T-helper 17 cell (primary cell): ENCODE measurements at places on chromosomes 6 and 20. TPM values are rescaled to one million over a fixed set of nuclear protein-coding genes. Genes with fewer than 3 reads are reported as not detected.

GRCh38 chr6:13766201-13766634, 48.1 kb downstream of the MCUR1 start:
- H3K27ac ChIP-seq: peak overlapping the region; percentile 75
- no peaks in the 10 kb centered on the region for H3K27me3 ChIP-seq
- no peak overlapping the region for H3K4me3 ChIP-seq
- no peaks in the 10 kb centered on the region for H3K36me3 ChIP-seq
- DNase-seq: no peak
- H3K4me1 ChIP-seq: peaks cover 33% of the 10 kb centered on the region

- no peak overlapping the region for H3K4me3 ChIP-seq
- H3K27me3 ChIP-seq: peaks cover 17% of the 10 kb centered on the region
These were observed 4.5 kb upstream of the CITED2 start for GRCh38 chr6:139378882-139379341.

GRCh38 chr6:107714104-107714503, 110.0 kb downstream of the SCML4 start:
- H3K36me3 ChIP-seq: peaks cover 6% of the 10 kb centered on the region
- H3K27ac ChIP-seq: peak overlapping the region; percentile 83
- H3K4me1 ChIP-seq: peaks cover 49% of the 10 kb centered on the region
- no peaks in the 10 kb centered on the region for H3K27me3 ChIP-seq
- no peak for DNase-seq

GRCh38 chr6:32056254-32056653, 18.0 kb downstream of the CYP21A2 start:
- no peak overlapping the region for H3K27ac ChIP-seq
- H3K36me3 ChIP-seq: peaks cover 4% of the 10 kb centered on the region
- no peak overlapping the region for H3K4me3 ChIP-seq
- no peak for DNase-seq

GRCh38 chr6:30881392-30882203, 2.7 kb upstream of the DDR1 start:
- H3K4me1 ChIP-seq: peaks cover 38% of the 10 kb centered on the region
- H3K4me3 ChIP-seq: peak overlapping the region; percentile 41
- H3K27me3 ChIP-seq: peaks cover 6% of the 10 kb centered on the region
- H3K36me3 ChIP-seq: peaks cover 2% of the 10 kb centered on the region
- H3K27ac ChIP-seq: no peak overlapping the region

DNA sequence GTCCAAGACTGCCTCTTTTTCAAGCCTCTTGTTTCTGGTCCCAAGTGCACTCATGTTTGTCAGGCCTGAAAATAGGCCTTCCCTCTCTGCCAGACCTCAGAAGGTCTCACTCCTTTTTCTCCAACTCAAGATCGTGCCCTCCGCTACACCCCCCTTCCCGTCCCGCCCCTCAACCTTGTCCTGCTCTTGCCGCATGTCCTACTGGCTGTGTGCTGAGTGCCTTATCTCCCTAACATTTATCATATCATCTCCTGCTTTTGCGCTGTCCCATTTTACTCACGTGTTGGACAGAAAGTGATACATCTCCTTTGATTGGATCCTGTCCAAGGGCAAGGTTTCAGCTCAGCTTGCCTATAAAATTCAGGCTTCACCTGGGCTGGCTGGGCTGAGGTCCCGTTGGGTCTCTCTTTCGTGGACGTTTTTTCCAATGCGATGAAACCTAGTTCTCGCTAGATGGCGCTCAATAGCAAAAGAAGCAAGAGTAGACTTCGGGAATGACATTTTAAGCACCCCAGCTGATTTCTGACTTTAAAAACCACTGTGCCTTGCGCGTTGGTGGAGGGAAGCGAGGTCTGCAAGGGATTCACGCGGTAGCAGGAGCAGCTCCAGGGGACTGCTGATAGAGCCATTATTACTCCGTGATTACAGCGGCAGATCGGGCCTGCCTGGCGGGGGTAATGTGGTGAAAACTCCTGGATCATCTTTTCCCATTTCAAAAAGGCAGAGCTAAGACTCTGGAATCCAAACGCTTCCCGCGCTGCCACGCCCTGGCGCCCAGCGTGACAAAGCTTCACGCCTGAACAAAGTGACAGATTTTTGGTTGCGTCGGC, 137.6 kb downstream of the IMPG1 start:
- peaks cover 37% of the 10 kb centered on the region for H3K27me3 ChIP-seq
- no peak for DNase-seq
- H3K4me3 ChIP-seq: peak overlapping the region; percentile 84
- peak overlapping the region; percentile 66 for H3K27ac ChIP-seq

DNA sequence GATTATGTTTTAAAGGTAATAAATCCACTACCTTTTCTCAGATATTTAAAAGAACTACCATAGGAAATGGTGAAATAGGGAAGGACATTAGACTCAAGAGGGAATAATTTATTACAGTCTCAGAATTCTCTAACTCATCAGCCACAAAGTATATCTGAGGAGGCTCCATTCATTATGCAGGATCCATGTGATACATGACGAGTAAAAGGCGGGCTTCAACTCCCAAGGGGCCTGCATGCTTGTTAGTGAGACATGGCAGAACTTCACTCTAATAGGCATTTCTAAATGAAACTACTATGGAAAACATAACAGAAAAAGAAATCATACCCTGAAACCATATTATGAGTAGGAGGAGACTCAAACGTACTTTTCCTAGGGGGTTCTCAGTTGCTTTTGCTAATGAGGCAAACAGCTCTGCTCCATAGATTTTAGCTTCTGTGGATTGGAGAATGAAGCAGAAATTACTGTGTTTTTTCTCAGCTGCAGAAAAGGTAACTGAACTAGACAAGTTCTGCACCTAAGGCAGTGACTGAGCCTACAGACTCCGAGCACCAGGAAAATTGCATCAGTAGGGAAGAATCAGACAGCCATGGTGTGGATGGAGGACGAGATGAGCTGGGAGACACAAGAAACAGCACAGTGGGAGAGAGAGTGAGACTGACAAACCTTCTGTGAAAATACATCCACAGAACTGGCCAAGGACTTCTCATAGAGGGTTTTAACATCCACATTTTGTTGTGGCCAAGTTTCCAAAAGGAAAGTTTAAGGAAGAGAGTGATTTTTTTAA, 254.6 kb upstream of the PRDM1 start:
- H3K4me3 ChIP-seq: no peak overlapping the region
- peaks cover 2% of the 10 kb centered on the region for H3K4me1 ChIP-seq
- H3K36me3 ChIP-seq: no peaks in the 10 kb centered on the region
- no peaks in the 10 kb centered on the region for H3K27me3 ChIP-seq

DNA sequence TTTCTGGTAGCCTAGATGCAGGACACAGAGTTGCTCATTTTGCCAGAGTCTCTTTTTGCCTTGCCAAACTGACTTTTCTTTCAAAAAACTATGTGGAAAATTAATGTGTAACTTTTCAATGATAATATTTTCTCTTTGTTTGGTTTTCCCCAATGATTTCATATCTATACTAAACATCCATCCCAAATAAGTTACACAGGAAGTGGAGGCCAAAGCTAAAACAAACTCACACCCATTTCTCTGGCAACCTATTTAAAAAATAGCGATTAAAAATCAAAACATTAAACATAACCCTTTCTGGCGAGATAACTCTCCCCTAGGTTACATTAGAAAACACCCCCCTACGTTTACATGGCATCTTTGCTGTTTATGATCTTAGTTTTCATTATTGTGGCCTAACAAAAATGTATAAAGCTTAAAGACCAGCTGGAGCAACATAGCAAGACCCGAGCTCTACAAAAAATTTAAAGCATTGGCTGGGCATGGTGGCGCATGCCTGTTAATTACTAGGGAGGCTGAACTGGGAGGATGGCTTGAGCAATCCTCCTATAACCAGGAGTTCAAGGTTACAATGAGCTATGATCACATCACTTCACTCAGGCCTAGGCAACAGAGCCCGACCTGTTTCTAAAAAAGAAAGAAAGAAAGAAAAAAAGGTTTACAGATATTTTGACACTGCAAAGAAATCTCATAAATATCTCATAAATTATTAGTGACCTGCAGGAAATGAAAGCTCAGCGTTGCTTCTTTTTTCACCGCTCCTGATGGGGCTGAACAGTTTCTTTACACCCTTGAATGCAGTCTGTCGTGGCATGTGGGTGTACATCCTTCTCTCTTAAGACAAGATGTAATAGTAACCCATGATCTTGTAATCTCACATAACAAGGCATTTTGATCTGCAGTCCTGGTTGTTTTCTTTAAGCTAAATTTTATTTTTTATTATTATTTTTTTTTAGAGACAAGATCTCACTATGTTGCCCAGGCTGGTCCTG, 32.8 kb upstream of the CEP85L start:
- H3K4me1 ChIP-seq: peaks cover 50% of the 10 kb centered on the region
- DNase-seq: no peak
- peak overlapping the region; percentile 68 for H3K27ac ChIP-seq
- H3K4me3 ChIP-seq: peak overlapping the region; percentile 62
- H3K27me3 ChIP-seq: no peaks in the 10 kb centered on the region
- H3K36me3 ChIP-seq: peaks cover 2% of the 10 kb centered on the region

GRCh38 chr20:61896058-61896961, 169.4 kb downstream of the TAF4 start:
- H3K27ac ChIP-seq: no peak overlapping the region
- H3K4me1 ChIP-seq: no peaks in the 10 kb centered on the region
- H3K36me3 ChIP-seq: no peaks in the 10 kb centered on the region
- DNase-seq: no peak
- peaks cover 7% of the 10 kb centered on the region for H3K27me3 ChIP-seq

DNA sequence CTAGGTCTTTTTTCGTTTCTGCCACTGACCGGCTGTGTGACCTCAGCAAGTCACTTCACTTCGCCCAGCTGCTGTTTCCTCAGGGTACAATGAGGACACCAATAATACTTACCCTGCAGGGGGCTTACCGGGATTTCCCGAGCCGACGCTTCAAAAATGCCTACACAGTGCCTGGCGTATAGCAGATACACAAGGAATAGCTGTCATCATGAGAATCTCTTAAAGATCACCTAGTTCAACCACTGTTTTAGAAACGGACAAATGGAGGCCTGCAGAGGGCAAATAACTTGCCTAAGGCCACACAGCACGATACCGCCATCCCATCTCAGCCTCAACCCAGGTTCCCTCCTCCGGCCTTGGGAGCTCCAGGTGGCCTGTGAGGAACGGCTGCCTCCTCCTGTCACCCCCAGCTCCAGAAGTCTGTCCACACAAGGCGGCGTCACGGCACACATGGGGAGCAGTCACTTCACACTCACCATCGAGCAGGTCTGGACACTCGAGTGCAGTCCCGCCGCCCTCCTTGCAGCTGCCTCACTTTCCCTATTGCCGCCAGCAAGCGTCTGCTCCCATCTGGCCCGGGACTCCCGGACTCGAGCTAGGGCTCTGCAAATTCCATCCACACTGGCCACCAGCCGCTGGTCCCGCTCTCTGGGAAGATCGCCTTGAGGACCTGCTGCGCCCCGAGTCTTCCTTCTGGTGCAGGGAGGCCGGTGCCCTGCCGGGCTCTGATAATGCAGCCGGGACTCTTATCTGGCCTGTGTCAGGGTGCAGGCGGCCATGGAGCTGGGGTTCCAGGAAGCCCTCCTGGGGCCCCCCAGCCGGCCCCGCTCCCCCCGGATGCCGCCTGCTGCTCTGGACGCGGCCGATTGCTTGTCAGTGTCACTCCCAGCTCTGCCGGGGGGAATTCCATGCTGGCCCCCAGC, at the start of gene RIPOR3:
RIPOR3 (minus strand) TSS at position 893 of the 923 bp plus-strand sequence; CDS start at position 479, 414 bp downstream.
- DNase-seq: no peak
- peaks cover 4% of the 10 kb centered on the region for H3K36me3 ChIP-seq
- H3K27me3 ChIP-seq: peaks cover 54% of the 10 kb centered on the region
- H3K27ac ChIP-seq: no peak within 1 kb of the TSS
- no peak within 1 kb of the TSS for H3K4me3 ChIP-seq
- peaks cover 10% of the 10 kb centered on the region for H3K4me1 ChIP-seq

- H3K27me3 ChIP-seq: peaks cover 13% of the 10 kb centered on the region
- no peak overlapping the region for H3K4me3 ChIP-seq
- H3K27ac ChIP-seq: no peak overlapping the region
- peaks cover 2% of the 10 kb centered on the region for H3K4me1 ChIP-seq
- H3K36me3 ChIP-seq: no peaks in the 10 kb centered on the region
These were observed 149.1 kb downstream of the SASH1 start for GRCh38 chr6:148491638-148492251.

GRCh38 chr20:62804627-62805154, at the start of gene OGFR:
TSS of gene OGFR (plus strand) at chr20:62804835. CDS start at chr20:62804860, 25 bp downstream.
- H3K36me3 ChIP-seq: no peaks in the 10 kb centered on the region
- no peaks in the 10 kb centered on the region for H3K27me3 ChIP-seq
- peaks cover 19% of the 10 kb centered on the region for H3K4me1 ChIP-seq
- peak within 1 kb of the TSS; percentile 96 for H3K27ac ChIP-seq
- peak; percentile 73 for DNase-seq

DNA sequence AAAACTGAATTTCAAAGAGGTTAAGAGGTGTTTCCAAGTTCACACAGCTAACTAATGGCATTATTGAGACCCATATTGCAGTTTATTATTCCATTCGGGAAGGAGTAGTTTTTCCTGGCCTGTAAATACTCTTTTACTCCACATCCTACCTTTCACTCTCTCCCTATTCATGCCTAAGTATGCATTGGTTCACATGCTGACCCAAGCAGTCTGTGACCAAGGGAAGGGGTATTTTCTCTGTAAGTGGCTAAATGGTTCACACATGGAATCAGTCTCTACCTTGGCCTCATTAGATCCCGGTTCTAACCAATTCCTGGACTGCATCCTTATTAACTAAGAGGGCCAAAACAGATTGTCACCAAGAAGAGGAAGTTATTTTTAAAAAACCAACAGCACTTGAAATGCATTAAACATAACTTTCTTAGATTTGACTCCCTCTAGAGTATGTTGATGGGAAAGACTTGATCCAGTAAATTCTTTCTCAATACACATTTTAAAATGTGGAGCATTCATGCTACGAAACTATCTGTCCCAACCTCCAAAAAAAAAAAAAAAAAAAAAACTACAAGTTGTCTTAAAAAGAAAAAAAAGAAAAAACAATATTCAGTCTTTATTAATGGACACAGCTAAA, 17.8 kb upstream of the RSPO3 start:
- peaks cover 6% of the 10 kb centered on the region for H3K4me1 ChIP-seq
- H3K27me3 ChIP-seq: peaks cover 20% of the 10 kb centered on the region
- no peaks in the 10 kb centered on the region for H3K36me3 ChIP-seq
- H3K27ac ChIP-seq: no peak overlapping the region
- DNase-seq: no peak

- H3K36me3 ChIP-seq: no peaks in the 10 kb centered on the region
- no peaks in the 10 kb centered on the region for H3K4me1 ChIP-seq
- DNase-seq: no peak
- no peak overlapping the region for H3K4me3 ChIP-seq
- no peaks in the 10 kb centered on the region for H3K27me3 ChIP-seq
These were observed 209.8 kb downstream of the GJA1 start for GRCh38 chr6:121645100-121645745.

OPN5 gene
- not detected for total RNA-seq

RNF182 gene
- 0.16 TPM for total RNA-seq

LPA gene
- not detected for total RNA-seq

RAB32 gene
- 22.5 TPM for total RNA-seq
